Gastroesophageal sphincter (tissue), 4 donors: ENCODE measurements at places on chromosomes 1 and 21.

- H3K27me3 ChIP-seq = no peaks in the 10 kb centered on the region
- ATAC-seq = no peak
- no peak overlapping the region for H3K27ac ChIP-seq
- H3K36me3 ChIP-seq = no peaks in the 10 kb centered on the region
- H3K4me3 ChIP-seq = no peak overlapping the region
Measured at GRCh38 chr1:186849271-186849671, 20.5 kb downstream of the PLA2G4A start.

DNA sequence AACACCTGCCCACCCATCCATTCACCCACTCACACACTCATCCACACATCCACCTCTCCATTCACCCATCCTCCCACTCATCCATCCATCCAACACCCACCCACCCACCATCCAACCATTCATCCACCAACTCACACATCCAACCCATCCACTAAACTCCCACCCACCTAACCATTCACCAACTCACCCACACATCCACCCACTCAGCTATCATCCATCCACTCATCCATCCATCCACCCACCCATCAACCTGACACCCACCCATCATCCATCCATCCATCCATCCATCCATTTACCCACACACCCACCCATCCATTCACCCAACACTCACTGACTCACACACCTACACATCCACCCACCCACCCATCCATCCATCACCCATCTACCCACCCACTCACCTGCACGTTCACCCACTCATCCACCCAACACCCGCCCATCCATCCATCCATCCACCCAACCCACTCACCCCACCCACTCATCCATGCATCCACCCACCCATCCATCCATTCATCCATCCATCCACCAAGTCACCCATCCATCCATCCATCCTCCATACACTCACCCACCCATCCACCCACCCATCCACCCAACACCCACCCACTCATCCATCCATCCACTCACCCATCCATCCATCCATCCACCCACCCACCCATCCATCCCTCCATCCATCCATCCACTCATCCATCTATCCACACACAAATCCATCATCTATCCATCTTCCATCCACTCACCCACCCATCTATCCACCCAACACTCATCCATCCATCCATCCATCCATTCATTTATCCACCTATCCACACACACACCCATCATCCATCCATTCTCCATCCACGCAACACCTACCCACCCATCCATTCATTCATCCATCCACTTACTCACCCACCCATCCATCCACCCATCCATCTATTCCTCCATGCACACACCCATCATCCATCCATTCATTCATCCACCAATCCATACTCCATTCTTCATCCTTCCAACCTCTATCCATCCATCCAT lies 17.4 kb upstream of the PRDM16 start:
- H3K27me3 ChIP-seq = peaks cover 67% of the 10 kb centered on the region
- no peaks in the 10 kb centered on the region for H3K36me3 ChIP-seq
- no peak overlapping the region for H3K27ac ChIP-seq
- no peaks in the 10 kb centered on the region for H3K4me1 ChIP-seq
- no peak overlapping the region for H3K4me3 ChIP-seq

GRCh38 chr1:88009916-88010315 lies 674.2 kb upstream of the PKN2 start:
- no peaks in the 10 kb centered on the region for H3K27me3 ChIP-seq
- H3K4me3 ChIP-seq = no peak overlapping the region
- no peaks in the 10 kb centered on the region for H3K4me1 ChIP-seq
- H3K36me3 ChIP-seq = no peaks in the 10 kb centered on the region
- H3K27ac ChIP-seq = no peak overlapping the region

- no peaks in the 10 kb centered on the region for H3K27me3 ChIP-seq
- no peaks in the 10 kb centered on the region for H3K36me3 ChIP-seq
- no peak overlapping the region for H3K4me3 ChIP-seq
- ATAC-seq = no peak
- no peak overlapping the region for H3K27ac ChIP-seq
Measured at GRCh38 chr1:228889289-228889688, 154.0 kb downstream of the RHOU start.

GRCh38 chr1:11736746-11737639 lies 1.1 kb downstream of the AGTRAP start:
- no peaks in the 10 kb centered on the region for H3K27me3 ChIP-seq
- H3K4me3 ChIP-seq = peak overlapping the region; percentile 89
- H3K27ac ChIP-seq = peak overlapping the region; percentile 92

DNA sequence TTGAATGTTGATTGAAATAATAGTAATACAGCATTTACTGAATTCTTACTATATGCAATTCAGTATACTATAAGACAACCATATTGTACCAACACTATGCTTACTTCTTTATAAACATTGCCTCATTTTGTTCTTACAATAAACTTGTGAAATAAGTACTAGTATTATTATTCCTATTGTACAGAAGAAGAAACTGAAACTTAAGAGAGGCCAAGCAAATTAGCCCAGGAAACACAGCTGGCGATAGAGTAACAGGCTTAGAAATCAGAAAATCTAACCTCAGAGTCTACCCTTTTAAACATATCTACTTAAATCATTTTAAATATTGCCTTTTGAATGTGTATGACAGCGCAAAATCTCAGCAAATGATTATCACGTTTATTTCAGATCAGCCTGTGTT lies 41.7 kb downstream of the FASLG start:
- H3K4me1 ChIP-seq = no peaks in the 10 kb centered on the region
- H3K4me3 ChIP-seq = no peak overlapping the region
- no peaks in the 10 kb centered on the region for H3K27me3 ChIP-seq
